ENCODE measurements at places on chromosomes 3 and 15. TPM values are rescaled to one million over a fixed set of nuclear protein-coding genes. Genes with fewer than 3 reads are reported as not detected.

The SPATA12 gene
- total RNA-seq = 0.17 TPM

The NOX5 gene
- under 0.01 TPM for total RNA-seq

The GOLGA8T gene
- not detected for total RNA-seq

The CHST13 gene
- not detected for total RNA-seq
